ENCODE measurements at places on chromosomes 12 and 14.

DNA sequence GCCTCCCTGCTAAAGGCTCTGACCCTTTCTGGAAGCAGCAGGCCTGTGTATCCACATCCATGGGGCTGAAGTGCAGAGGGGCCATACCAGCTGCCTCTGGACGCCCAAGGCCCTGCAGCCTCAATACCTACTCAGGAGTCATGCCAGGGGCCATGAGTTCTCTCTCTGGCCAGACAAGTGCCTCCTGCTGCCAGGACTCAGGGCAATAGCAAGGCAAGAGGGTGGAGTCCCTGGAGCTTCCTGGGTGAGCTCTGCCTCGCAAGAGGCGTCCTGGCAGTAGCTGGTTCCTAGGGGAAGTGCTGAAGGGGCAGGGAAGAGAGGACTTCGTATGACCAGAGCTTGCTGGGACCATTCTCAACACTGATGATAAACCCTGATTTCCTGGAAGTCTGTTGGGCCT is 10.9 kb upstream of the ENDOU start:
- no peak for DNase-seq

- DNase-seq, result no peak
Observed at GRCh38 chr12:31317471-31318395, 8.2 kb downstream of the SINHCAF start.

GRCh38 chr12:76008428-76008827 is 23.1 kb downstream of the PHLDA1 start:
- no peak for DNase-seq

DNA sequence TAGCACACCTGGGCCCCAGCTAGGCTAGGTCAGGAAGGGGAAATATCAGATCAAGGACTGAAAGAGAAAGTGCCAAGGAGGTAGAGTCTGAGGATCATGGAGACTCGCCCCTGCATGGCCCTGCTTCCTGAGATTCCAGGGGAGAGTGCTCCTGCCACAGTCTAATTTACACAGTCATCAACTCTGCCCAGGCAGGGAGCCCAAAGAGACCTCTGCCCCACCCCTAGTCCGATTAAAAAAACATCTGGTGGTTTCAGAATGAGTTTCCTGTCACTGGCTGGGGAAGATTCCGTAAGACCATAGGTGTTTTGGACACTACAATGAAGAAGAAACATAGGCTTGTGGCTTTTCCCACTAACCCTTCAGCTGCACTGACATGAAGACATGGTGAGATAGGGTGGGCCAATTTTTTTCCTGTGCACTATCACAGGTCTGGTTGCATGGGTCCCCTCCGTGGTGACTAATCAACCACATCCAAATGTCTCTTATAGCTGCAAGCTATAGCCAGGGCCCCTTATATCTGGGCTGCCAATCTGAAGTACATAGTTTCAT is 31.5 kb upstream of the GZMB start:
- DNase-seq, result no peak

DNA sequence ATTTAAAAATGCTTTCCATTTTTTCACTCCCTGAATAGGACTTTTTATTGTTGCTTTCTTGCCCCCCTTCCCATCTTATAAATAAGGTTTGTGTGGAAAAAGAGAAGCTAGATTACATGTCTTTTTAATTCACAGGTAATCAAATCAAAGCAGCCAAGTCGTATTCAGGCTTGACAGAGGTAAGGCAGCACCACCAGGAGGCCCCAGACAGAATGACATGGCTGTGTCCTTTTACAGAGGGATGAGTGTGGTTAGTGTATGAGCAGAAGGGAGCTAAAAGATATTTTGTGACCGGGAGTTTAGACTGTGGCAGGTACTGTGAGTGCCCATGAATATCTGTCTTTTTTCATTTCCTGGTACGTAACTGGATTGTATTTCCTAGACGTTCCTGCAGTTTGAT is 596.1 kb downstream of the ETNK1 start:
- DNase-seq, result no peak

- DNase-seq, result no peak
Observed at GRCh38 chr14:68219407-68219806, 399.8 kb downstream of the RAD51B start.

DNA sequence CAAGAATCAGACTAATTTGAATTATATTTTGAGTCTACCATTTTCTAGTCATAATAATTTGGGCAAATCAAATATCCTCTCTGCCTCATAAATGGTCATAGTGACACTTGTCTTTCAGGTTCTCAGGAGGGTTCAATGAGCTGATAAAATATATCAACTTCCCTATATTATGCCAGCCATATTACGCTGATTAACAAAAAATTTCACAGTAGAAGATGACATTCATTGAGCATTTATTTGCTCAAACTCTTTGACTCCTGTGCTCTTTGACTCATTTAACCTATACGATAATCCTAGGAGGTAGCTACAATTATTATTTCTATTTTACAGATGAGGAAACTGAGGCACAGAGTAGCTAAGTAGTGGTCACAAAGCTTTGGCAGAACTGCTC is 60.0 kb upstream of the CCDC91 start:
- no peak for DNase-seq

DNA sequence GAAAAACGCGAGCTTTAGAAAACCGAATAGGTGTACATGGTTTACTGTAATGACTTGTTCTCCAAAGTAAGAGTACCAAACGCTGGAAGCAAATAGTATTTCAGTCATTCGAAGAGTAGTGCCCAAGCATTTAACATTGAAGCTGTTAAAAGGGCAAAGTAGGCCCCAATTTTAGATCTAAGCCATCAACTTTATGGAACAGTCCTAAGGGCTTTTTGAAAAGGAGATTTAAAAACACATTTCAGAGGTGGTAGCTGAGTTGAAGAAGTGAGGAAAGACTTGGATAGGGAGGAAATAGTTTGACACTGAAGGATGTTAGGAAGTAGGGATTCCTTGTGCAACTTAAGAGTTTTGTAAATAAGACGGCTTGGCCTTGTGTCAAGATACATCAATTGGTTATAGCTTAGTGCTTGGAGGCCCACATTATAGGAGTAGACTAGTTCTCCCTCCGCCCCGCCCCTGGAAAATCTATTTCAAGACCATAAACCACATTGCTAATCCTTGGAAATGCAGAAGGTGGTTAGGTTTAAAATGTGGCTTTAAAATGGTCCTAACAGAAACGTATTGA is 783 bp upstream of the TUBA1B start:
- no peak for DNase-seq

- peak; percentile 60 for DNase-seq
Observed at GRCh38 chr14:76904740-76905569, 78.7 kb downstream of the LRRC74A start.

GRCh38 chr14:37278636-37279538 is 81.2 kb downstream of the MIPOL1 start:
- no peak for DNase-seq

GRCh38 chr12:109621211-109621694 is 47.7 kb downstream of the MVK start:
- no peak for DNase-seq

DNA sequence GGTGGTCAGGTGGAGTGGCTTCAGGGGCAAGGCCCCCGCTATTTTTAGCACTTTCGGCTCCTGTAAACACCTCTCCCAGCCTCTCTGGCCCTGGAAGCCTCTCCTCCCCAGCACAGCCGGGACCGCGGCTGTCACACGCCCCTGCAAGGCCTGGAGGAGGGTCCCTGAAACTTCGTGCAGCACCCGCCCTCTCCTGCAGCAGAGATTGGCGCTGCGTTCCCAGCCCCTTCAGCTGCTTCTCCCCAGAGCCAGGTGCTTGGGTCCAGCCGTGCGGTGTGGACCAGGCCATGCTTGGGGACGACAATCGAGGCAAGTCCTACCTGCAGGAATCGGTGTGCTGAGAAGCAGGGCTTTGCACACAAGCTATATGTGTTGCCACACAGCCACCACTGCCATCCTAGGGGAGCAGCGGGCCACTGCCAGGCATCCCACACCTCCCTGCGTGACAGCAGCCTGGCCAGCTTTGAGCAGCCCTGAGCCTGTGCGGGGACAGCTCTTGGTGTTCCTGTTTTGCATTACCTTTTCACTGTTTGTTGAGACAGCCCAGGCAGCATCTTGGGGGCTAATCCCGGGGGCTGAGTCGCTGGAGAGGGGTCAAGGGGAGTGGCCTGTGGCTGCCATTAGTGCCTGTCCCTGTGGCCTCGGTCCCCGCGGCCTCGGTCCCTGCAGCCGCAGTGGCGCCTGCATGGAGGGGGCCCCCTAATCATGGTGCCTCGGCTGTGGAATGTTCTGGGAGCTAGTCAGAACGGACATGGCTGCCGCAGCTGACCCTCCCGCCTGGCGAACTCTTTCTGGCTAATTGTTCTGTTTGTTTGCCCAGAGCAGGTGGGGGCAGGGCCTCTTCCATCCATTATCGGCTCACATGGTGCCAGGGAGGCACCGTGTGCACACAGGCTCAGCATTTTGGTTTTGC is 27.6 kb upstream of the TRAF3 start:
- no peak for DNase-seq

DNA sequence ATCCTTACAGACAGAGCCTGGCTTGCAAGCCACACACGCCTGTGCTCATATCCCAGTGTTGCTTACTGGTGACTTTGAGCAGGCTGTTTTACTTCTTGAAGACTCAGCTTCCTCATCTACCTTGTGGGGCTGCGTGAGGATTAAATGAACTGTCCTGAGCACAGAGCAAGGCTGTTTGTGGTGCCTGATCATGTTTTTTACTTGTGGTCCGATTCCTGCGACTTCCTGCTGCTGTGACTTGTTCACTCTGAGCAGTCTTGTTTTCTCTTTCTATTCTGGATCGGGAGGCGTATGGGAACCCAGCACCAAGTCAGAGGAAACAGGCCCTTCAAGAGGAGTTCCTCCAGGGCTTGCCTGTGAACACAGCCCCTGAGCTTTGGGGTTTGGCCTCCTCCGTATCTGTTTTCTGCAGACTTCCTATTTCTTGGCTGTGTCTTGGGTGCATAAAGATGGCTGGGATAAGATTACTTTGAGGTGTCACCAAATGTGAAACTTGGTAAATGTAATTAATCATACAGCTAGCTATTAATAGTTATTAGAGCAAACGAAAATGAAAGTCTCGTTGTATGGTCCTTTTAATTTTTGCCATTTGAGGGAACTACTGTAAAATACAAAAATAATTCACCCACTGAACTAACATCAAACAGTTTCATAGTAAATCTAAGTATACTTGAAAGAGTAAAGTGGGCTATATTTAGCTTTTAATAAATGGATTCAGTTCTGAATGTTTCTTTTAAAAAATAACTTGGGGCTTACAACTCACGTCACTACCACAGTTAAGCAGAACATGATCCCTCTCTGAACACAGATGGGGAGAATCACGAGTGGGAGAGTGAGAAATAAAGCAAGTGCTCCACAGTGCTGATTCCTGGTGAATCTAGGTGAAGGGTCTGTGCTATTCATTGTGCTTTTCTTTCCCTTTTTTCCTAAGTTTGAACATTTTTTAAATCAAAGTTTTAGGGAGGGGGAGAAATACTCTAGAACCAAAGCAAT is 251.5 kb downstream of the FOXN3 start:
- DNase-seq, result no peak
